ENCODE measurements at places on chromosomes 12 and 14. TPM values are rescaled to one million over a fixed set of nuclear protein-coding genes. Genes with fewer than 3 reads are reported as not detected.

The CHGA gene
- not detected for total RNA-seq

DNA sequence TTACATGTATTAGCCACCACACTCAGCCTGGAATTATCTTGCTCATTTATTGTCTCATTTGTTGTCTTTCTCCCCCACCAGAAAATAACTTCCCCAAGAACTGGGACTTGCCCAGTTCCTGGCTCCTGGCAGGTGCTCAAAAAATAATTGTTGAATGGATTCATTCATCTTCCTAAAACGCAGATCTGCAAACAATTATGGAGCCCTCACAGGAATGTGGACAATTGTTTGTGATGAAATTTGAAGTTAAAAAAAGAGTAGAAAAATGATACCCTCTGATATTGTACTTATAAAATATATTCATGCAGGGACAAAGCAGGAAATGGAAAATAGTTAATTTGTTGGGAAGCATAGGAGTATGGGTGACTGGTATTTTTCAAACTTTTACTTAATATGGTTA, 60.7 kb upstream of the MAP1LC3B2 start:
- DNase-seq, result no peak

- peak; percentile 27 for DNase-seq
Observed at GRCh38 chr14:45261209-45261608, 8.2 kb upstream of the MIS18BP1 start.

The LTBR gene
- 19.7 TPM for total RNA-seq

The RNU4-1 gene
- under 0.01 TPM for total RNA-seq
